ENCODE measurements at places on chromosomes 7 and 10.

DNA sequence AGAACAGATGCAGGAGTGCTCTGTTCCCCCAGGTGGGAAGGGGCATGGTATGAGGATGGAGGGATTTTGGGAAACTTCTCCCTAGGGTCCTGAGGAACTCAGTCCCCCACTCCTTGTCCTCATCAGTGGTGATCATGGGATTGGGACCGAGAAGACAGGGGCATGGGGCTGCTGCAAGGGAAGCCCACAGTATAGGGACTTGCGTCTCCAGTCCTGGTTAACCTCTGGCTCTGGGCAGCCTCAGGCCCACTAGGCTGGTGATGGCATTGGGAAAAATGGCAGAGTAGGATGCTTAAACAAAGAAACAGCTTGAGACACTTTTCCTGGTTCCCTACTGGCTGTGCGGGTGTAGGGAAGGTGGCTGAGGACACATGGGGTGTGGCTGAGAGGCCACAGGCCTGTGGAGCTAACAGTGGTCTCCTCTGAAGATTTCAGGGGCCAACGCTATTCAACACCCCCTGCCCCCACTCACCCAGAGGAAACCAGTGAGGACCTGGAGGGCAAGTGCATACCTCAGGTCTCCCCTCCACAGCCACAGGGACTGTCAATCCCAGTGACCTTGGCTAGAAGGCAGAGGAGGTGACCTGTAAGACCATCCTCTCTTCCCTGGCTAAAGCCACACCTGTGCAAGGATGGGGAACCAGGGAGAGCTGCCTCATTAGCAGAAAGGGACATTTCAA lies 261.3 kb downstream of the CCSER2 start:
- DNase-seq: no peak

GRCh38 chr10:88668465-88668864 lies 4.2 kb downstream of the LIPF start:
- no peak for DNase-seq

DNA sequence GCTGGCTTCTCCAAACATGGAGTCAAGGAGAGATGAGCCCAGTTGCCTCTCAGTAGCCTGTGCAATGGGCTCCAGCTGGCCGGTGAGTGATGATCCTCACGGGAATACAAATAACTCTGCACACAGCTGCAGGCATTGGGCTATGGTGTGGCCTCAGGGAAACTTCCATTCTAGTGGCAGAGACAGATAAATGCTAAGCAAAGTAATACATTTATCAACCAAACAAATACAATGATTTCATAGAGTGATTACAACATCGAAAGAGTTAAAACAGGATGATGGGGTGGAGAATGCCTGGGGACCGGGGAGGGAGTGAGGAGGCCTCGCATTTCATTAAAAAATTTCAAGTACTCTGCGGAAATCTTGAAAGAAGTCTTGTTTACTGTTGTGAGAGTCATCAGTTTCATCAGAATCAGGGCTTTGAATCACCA lies 15.0 kb upstream of the AKR1B1 start:
- no peak for DNase-seq

GRCh38 chr10:132410779-132411532 lies 14.0 kb downstream of the PWWP2B start:
- no peak for DNase-seq

DNA sequence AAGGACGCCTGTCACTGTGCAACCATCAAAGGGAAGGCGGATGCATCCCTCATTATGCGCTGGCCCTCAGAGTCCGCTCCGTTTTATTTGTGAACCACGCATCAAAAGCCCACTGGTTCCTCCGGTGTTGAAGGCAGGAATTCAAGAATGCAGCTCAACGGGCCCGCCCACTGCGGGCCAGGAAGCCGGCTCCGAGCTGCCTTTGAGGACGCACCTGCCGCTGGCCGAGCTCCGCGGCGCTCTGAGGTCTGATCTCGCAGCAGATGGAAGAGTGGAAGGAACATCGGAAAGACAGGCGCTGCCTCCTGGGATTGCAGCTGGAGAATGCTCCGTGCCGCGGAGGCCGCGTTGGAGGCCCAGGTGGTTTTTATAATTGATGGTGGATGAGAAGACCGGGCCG lies 56.9 kb upstream of the ADGRA1 start:
- no peak for DNase-seq

DNA sequence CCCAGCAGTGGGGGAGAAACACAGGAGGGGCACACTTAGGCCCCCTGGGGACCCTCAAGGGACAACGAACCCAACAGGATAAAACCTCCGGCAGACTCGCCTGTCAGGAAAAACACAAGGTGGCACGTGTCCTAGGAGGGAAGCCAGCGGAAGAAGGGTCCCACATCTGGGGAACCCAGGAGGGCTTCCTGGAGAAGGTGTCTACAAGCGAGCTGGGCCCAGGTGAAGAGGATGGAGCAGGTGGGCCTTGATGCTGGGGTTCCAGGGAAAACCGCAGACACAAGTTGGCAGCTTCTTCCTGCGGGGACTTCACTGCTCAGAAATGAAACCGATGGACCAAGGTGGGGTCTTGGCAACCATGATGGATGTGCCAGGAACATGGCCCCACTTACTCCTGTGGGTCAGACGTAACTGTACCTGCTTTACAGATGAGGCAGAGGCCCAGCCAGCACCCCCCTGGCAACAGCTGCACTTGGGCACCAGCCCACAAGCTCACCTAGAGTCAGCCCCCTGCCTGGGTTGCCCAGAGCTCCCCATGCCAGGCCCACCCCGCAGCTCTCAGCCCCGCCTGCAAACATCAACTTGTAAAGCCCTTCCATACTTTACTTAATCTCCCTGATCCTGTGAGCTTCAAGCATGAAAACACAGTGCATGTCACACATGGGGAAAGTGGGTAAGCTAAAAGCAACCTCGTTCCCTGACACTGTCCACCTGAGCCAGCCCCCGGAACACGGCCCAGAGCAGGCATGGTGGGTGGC lies 225.0 kb downstream of the ELFN1 start:
- no peak for DNase-seq

DNA sequence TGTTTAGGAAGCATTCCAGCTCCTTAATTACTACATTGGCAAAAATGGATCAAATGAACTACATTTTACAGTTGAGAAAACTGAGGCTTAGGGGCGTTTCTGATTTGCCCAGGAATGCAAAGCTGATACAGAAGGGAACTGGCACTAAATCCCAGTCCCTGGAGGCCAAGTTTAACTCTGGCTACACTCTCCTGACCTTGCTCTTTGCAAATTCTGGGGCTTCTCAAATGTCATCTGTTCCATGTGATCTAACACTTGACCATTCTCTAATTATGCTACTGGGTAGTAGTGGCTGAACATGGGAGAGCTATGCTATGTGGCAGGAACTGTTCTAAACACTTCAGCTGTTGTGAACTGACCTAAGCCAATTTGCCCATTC lies 11.3 kb upstream of the HABP2 start:
- DNase-seq: no peak

- no peak for DNase-seq
These were observed 25.9 kb downstream of the PFKFB3 start for GRCh38 chr10:6228647-6229046.

- no peak for DNase-seq
These were observed 78.8 kb upstream of the LRRN3 start for GRCh38 chr7:111012149-111012548.

- no peak for DNase-seq
These were observed 22.4 kb downstream of the NRBF2 start for GRCh38 chr10:63155388-63156020.

DNA sequence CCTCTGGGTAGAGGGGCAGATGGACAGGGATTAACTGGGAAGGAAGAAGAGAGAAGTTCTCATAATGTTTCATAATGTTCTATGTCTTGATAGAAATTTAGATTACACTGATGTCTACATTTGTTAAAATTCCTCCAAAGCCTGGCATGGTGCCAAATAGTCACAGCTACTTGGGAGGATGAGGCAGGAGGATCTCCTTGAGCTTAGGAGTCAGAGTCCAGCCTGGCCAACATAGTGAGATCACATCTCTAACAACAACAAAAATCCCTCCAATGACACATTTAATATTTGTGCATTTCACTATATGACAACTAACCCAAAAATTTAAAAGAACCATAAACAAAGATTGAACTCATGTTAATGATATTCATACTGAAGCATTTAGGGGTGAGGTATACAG lies 33.0 kb upstream of the PPP1R3C start:
- DNase-seq: no peak

- DNase-seq: no peak
These were observed 191.5 kb downstream of the DIP2C start for GRCh38 chr10:497898-498451.

DNA sequence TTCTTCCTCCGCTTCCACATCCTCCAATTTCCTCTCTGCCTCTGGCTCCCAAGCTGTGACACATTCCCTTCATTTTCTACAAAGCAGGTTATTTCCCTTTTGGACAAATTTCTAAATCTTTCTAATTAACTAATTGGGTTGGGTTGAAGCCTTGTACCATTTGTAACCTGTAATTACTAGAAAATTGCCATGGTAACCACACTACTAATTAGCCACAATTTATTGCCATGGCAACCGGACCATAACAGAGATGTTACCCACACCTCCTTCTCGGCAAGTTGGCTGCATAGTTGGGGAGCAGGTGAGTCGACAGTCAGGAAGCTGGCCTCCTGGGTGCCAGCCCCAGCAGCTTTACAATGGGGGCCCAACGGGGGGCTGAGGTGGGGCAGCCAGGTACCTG lies 61.6 kb downstream of the GOLGA7B start:
- no peak for DNase-seq

- peak; percentile 28 for DNase-seq
These were observed 214.4 kb downstream of the FAM107B start for GRCh38 chr10:14560274-14560673.

GRCh38 chr10:99656199-99657064 lies 2.9 kb upstream of the ENTPD7 start:
- DNase-seq: no peak

DNA sequence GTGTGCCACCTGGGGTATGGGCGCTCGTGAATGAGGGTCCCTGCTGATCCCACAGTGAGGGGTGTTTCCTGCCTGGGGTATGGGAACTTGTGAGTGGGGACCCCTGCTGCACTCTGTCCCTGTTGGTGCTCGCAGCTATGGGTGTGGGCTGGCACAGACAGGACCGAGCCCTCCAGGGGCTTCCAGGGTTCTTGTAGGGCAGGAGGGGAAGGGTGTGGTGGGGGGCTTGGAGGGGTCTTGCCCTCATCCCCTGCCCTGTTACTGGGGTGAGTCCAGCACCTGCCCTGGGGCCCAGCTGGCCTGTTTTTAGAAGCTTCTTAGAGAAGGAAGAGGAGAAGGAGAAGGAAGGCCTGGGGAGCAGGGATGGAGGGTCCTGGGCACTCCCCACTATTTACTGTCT lies 377.0 kb upstream of the NUPR2 start:
- no peak for DNase-seq

- DNase-seq: no peak
These were observed 24.0 kb downstream of the OR9A2 start for GRCh38 chr7:143002898-143003297.

DNA sequence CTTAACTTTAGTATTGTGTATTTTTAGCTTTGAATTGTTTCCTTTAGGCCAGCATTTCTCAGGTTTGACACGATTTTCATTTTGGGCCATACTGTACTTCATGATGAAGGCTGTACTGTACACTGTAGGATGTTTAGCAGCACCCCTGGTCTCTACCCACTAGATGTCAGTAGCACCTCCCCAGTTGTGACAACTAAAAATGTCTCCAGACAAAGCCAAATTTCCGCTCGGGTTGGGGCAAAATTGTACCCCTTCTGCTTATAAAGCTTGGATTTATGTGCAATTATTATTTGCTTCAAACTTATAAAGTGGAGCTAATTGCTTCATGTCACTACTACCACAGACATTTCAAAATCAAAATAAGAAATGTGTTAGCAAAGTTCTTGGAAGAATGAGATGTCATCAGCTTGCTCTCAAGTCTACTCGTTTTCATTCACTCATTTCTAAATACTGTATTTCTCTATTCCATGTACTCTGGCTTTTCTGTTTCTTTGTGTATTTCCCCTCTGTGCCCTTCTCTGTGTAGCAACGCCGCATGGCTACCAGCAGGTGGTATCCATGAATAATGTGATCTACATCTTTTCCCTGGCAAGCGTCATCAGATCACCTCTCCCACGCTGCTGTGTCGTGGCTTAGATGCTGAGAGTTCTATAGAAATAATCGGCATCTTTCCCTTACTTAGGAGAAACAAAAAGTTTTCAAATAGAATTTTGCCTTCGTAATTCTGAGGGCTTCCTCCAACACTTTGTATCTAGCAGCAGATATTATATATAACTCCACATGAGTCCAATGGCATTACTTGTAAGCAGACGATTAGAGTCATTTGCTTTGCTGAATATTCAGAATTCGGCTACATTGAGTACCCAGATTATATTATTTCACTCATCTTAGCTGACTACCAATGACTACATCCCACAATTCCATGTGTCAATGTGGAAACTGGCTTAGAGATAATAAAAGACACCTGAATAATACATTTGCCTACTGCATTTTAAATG lies 47.8 kb upstream of the CALCR start:
- DNase-seq: peak; percentile 11

- peak; percentile 11 for DNase-seq
These were observed 525.2 kb downstream of the LRMDA start for GRCh38 chr10:75956624-75957023.

GRCh38 chr7:102059524-102059923 lies 227.1 kb upstream of the SH2B2 start:
- DNase-seq: no peak

All from Jurkat, Clone E6-1 (cell line).